ENCODE measurements at places on chromosomes 6 and 20. TPM values are rescaled to one million over a fixed set of nuclear protein-coding genes. Genes with fewer than 3 reads are reported as not detected.

The ZBTB12 gene
- 3.9 TPM for total RNA-seq

The PAX1 gene
- 0.11 TPM for total RNA-seq

The ABHD16B gene
- not detected for total RNA-seq

The DDX43 gene
- total RNA-seq, result not detected

The ENPP3 gene
- total RNA-seq, result not detected

The UBE3D gene
- 2.8 TPM for total RNA-seq

The EDN3 gene
- 2.7 TPM for total RNA-seq

Data from A549 treated with dexamethasone at 1 μM for 4 hours (cell line).